Aorta (tissue), 5 donors: ENCODE measurements at places on chromosomes 12 and 14. TPM values are rescaled to one million over a fixed set of nuclear protein-coding genes. Genes with fewer than 3 reads are reported as not detected.

The CLEC2A gene
- not detected for total RNA-seq

The TESPA1 gene
- total RNA-seq: 1.0 TPM

The IL31 gene
- not detected for total RNA-seq

The EFS gene
- total RNA-seq: 24.5 TPM

The LBHD2 gene
- total RNA-seq: not detected

The TAS2R14 gene
- total RNA-seq: 5.2 TPM

The GZMH gene
- not detected for total RNA-seq
